ENCODE measurements at places on chromosomes 13 and 19.

GRCh38 chr13:100089465-100090032 is 656 bp downstream of the PCCA start:
- no peak for DNase-seq

DNA sequence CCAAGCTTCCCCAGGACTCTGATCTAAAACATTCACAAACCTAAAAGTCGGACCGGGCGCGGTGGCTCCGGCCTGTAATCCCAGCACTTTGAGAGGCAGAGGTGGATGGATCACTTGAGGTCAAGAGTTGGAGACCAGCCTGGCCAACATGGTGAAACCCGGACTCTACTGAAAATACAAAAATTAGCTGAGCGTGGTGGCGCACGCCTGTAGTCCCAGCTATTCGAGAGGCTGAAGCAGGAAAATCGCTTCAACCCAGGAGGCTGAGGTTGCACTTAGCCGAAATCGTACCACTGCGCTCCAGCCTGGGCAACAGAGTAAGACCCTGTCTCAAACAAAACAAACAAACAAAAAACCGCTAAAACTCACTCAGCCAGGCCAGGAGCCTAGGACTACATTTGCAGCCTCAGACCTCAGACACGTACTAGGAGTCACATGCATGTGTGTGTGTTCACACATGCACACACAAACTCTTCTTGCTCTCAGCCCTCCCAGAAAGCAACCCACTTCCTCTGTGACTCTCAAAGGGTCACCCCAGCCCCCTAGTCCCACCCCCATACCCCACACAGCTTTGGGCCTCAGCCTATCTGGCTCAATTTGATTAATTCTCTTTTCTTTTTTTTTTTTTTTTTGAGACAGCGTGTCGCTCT is 704 bp upstream of the NOTCH3 start:
- no peak for DNase-seq

DNA sequence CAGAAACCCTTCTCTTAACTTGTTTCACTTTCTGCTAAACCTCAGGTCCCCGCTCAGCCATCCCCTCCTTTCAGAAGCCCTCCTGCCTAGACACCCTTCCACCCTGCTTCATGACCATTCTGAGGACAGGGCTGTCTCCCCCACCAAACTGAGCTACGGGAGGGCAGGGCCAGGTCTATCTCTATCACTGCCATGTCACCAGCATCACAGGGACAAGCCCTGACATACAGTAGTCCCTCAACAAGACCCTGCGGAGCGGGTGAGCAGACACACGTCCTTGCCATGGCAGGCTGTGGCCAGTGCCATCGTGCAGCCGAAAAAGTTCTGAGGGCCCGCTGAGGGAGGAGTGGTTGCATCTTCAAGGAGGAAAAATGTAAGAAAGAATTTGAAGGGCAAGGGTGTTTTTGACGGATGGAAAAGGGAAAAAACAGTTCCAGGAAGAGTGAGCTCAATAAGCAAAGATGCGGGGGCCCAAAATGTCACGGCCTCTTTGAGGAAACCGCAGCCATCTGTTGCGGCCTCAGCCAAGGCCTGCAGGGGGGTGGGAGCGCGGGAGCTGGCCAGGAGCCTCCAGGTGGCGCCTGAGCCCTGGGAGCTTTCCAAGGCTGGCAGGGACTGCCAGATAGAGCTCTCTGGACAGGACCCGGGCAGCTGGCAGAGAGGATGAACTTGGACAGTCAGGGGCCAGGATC is 8.1 kb downstream of the PTGIR start:
- no peak for DNase-seq

GRCh38 chr19:15864824-15865223 is 33.0 kb downstream of the CYP4F2 start:
- no peak for DNase-seq

- no peak for DNase-seq
These were observed 70.9 kb upstream of the MCF2L start for GRCh38 chr13:112897956-112898620.

DNA sequence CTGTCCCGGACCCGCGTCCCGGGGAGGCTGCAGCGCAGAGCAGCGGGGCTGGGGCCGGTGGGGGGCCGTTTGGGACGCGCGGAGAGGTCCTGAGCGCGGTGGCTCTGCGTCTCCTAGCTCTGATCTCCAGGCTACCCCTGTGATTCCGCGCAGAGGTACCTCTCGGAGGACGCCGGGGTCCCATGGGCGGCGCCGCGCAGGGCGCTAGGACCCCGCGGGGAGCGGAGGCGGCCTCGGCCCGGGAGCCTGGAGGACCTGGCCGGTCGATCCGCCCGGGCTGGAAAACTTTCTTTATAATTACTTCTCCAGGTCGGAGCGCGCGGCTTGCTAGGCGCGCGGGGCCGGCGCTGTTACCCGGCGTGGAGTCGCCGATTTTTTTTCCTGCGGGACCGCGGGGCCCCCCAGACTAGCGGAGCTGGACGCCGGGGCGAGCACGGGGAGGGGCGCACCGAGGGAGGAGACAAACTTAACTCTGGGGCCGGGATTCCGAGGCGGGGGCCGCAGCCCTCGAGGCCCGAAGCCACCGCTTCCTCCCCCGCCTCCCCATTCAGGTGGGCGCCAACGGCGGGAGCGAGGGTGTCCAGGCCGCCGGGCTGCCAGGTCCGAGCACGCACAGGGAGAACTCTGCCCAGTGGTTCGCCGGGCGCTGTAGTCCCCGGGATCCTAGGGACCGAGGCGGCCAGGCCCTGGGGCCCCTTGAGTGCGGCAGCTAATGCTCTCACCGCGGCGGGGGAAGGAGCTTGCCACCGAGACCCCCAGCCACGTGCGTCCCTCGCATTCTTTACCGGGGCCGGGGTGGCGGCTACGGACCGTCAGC is 848 bp upstream of the CEBPA start:
- DNase-seq: no peak

GRCh38 chr19:15372470-15372869 is 7.1 kb downstream of the AKAP8 start:
- DNase-seq: no peak

DNA sequence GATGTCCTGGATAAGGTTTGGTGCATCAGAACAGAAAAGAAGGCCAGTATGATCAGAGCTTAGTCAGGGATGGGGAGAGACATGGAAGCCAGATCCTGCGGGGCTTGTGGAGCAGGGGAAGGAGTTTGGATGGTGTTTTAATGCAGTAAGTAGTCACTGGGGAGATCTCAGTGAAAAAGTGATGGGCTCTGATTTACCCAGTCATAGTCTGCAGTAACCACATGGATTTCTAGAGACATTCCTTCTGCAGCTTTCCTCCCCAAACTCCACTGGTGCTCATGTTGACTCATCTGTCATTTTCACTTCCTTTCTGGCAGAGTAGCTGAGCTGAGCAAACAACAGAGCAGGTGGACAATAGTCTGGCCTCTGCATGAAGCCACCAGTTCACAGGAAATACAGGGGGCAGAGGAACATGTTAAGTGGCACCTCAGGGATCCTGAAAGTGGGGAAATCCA is 144.1 kb downstream of the DPF1 start:
- no peak for DNase-seq

DNA sequence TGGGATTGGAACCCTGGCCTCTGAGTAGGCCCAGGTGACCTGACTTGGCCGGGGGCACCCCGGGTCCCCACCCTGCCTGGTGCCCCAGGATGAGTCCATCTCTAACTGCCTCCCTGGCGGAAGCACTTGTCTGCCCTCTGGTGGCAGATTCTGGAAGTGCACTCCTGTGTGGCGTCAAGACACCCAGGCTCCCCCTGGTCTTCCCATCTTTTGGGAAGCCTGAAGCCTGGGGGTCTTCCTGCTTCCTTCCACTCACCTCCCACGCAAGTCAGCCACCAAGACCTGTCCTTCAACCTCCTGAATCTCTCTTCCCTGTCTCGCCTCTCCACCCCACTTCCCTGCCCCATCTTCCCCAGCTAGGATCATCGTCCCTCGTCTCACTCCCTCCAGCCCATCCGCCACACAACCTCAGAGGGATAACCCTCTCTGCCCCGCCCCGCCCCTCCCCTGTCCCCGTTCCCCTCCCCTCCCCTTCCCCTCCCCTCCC is 7.4 kb downstream of the RABAC1 start:
- DNase-seq: peak; percentile 73

- no peak for DNase-seq
These were observed 624.6 kb downstream of the GPC6 start for GRCh38 chr13:93851236-93851635.

DNA sequence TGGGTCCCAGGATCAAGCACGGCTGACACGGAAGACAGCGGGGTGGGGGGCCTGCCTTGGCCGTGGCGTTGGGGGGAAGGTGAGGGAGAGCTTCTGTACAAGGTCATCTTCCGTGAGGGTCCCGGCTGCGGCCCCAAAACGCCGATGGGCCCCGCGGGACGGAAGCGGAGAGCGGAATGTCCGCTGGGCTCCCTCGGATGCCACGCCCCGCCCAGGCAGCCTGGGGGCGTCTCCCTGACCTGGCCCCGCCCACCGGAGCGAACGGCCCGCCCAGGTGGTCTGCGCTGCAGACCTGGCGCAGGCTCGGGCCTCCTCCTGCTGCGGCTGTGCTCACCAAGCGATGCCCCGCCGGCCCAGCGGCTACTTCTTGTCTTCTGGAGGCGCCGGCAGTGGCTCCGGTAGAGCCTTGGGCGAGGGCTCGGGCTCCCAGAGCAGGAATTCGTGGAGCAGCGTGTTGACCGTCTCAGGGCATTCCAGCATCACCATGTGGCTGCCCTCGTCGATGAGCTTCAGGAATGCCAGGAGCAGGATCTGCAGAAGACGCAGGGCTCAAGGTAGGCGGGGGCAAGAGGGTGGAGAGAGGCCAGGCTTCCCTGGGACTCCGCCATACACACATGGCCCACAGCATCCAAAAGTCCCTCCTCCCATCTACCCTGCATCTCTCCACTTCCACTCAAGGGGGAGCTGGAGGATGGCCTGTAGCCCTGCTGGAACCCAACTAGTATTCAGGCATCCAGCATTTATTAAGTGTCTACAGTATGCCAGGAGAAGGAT is 10.7 kb downstream of the ABHD8 start:
- DNase-seq: peak; percentile 68

DNA sequence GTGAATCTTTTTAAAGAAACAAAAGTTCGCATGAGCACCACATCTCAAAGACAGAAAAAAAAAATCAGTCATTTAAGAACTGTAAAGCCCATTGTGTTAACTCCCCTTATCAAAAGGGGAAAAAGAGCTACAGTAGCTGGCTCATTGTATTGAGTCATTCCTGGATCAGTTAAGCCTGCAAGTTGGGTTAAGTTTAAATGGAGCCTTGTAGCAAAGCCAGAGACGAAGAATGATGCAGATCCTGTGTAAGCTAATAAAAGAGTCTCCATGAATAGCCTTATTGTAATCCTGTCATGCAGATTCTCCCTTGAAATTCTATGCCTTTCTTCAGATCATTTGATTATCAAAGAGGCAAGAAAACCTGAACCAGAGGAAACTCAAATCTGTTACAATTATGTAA is 83.8 kb downstream of the CRYL1 start:
- DNase-seq: no peak

DNA sequence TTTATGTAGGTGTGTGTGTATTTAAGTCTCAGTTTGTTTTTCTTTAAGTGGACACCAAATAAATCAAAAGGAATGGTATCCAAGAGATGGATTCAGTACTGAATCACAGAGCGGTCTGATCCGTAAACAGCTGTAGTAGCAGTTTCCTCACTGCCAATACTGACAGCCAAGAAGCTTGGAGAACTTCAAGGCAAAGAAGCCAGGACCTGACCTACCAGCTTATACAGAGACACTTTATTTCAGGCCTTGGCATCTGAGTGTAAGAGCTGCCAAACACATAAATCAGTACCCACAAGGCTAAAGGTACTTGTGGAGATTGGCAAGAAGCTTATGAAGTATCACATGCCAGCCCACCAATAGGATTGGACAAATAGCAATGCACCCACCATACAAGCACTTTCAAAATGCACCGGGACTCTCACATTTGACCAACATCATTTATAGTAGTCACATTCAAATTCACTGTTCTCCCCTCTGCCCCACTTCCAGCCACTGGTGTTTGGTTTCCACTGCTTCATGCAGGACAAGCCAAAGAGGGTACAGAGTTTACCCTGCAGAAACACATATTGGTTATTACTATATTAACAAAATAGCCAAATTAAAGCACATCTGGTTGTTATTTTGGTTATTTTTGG is 357.9 kb downstream of the KLF12 start:
- no peak for DNase-seq

DNA sequence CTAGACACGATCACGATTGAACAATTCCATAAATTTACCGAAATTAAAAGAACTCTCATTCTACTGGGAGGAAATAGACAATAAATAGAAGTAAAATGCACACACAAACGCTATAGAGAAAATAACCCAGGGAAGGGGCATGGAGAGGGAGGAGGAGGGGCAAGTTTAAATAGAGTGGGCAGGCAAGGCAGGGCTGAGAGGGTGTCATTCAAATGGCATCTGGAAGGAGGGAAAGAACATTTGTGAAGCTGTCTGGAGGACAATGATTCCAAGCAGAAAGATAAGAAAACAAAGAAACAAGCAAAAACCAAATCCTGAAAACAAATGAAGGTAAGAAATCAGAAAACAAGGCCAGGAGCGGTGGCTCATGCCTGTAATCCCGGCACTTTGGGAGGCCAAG is 45.6 kb upstream of the GTF2F2 start:
- DNase-seq: no peak

DNA sequence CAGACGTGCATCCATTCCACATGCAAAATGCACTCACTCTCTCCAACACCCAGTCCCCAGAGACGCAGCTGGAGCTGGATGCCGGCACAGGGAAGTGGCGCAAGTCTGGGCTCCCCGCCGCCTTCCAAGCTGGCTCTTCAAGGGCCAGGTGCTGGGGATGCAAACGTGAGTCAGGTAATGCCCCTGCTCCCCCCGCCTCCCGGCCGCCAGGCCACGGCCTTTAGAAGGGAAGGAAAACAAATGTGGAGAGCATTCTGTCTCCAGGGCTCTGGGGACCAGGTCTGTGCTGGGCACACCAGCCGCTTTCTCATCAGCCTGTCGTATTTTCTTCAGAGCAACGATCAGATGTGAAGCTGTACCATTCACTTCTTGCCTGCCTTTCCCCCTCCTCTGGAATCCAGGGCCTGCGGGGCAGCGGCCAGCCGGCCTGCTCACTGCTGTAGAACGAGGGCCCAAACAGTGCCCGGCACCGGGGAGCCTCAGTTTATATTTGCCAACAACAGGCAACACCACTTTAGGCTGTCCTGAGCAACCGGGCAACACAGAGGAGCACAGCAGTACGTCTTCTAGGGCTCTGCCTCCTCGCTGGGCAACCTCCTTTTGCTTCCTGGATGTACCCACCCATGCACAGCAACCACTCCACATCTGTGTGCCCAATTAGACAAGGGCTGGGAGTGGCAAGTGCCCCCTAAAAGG is 3.8 kb downstream of the RAB20 start:
- no peak for DNase-seq

DNA sequence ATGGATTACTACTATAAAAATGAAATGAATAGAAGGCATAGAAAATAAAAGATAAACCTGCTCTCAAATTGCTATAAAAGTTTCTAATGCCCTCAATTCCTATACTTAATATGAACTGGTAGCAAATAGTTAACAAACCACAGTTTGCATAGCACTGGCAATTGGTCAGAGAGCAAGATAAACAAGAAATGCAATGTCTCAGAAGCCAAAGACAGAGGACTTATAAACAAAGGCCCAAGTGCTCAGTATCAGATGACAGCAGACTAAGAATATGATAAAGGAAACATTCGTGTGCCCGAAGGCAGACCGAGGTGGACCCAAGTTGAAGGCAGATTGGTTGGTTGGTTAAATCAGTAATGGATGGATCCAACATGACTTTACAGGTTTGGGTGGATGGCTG is 50.6 kb downstream of the IPO5 start:
- DNase-seq: no peak
